Stimulated activated memory B cell treated with anti-CD40 and anti-IgM and Interleukin-4, amounts not matched to agents 10 μg/mL and 1 μg/mL and 100 μg/mL, for 72 hours (primary cell): ENCODE measurements at places on chromosomes 1 and 21.
A peak's percentile ranks its signal among the peaks of the same experiment; 100 is the strongest.

DNA sequence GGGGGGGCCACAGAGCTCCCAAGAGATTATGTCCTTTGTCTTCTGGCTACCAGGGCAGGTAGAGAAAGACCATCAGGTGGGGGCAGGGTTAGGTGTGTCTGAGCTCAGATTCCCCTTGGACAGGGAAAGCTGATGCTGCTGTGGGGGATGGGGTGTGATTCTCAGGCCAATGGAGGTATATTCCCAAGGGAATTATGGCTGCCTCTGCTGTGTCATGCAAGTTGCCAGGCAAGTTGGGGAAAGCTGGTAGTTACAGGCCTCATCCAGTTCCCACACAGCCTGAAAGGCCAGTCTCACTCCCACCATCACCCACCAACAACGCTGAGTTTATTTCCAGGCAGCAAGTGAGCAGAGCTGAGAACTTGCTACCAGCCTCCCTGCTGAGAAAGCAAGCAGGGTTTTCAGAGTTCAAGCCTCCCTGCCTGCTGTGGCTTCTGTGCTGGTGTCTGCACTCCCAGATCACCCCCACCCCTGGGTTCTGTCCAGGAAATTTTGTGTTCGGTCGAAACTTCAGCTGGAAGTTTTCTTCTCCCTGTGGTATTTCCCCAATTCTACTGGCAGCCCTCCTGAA, 21.3 kb downstream of the IFI16 start:
- ATAC-seq, result no peak

DNA sequence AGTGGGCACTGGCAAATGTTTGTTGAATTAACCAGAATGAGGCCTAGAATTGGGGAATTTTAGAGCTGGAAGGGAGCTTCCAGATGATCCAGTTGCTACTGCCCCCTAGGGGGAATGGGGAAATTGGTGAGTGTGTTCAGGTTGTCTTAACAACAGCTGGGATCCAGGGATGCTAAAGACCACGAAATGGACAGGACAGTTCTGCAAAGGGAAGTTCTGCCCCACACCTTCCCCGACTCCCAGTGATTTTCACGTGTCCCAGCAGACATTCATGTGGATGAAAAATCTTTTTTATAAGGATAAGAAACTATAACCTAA, 33.9 kb downstream of the TRIM62 start:
- no peak for ATAC-seq

DNA sequence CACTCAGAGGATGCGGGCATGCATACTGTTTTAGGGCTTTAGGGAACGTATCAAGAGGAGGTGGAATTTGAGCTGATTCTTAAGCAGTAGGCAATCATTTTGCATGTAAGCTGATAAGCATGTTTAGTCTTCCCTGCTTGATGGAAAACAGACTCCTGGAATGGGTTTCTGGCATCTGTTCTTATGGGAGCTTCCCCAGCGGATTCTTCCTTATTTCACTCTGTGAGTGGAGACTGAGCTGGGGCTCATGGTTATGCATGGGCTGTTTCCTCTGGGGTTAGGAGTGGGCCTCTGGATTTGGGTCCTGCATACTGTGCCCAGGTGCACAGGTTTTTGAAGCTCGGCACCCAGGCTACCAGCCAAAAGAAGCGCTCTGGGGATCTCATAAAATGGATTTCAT, 93.4 kb downstream of the DIRAS3 start:
- no peak for ATAC-seq

GRCh38 chr21:36015045-36015444, 45.3 kb downstream of the SETD4 start:
- no peak for ATAC-seq

GRCh38 chr1:234612352-234613127, 2.6 kb upstream of the IRF2BP2 start:
- peak; percentile 55 for ATAC-seq

GRCh38 chr1:192907545-192908243, 98.9 kb downstream of the RGS2 start:
- peak; percentile 73 for ATAC-seq

GRCh38 chr1:4612991-4613390, 41.4 kb upstream of the AJAP1 start:
- no peak for ATAC-seq

DNA sequence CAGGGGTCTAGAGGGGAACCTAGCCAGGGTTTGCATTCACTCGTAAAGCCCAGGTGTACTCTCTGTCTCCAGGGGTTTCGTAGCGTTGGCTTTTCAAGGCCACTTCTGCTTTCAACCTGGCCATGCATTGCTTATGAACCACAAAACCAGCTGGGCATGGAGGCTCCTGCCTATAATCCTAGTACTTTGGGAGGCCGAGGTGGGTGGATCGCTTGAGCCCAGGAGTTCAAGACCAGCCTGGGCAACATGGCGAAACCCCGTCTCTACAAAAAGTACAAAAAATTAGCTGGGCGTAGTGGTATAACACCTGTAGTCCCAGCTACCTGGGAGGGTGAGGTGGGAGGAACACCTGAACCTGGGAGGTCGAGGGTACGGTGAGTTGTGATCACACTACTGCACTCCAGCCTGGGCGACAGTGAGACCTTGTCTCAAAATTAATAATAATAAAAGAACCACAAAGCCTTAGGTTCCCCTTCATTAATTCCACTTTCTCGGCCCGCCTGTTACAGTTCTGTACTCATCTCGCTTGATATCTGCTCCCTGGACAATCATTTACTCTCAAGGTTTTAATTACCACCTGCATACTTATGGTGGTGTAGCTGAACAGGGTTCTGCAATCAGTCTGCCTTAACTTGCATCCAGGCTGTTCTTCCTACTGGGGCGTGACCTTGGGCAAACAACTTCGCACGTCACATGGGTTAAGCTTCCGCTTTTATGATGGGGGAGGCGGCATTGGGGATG, 6.1 kb downstream of the SLC16A4 start:
- ATAC-seq, result peak; percentile 89

GRCh38 chr1:223645903-223646302, 19.6 kb downstream of the CAPN8 start:
- ATAC-seq, result no peak

DNA sequence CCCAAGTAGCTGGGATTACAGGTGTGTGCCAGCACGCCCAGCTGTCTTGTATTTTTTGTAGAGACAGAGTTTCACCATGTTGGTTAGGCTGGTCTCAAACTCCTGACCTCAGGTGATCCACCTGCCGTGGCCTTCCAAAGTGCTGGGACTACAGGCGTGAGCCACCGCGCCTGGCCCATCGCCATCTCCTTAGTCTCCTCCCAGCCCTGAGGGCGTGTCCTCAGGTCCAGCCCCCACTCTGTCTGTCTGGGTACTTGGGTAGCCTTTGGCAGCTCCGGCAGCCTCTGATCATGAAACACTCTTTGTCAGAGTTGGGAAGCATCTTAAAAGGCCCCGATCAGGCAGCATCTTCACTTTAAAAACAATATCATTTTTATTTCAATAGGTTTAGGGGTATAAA, 90.3 kb upstream of the DISP3 start:
- ATAC-seq, result no peak

DNA sequence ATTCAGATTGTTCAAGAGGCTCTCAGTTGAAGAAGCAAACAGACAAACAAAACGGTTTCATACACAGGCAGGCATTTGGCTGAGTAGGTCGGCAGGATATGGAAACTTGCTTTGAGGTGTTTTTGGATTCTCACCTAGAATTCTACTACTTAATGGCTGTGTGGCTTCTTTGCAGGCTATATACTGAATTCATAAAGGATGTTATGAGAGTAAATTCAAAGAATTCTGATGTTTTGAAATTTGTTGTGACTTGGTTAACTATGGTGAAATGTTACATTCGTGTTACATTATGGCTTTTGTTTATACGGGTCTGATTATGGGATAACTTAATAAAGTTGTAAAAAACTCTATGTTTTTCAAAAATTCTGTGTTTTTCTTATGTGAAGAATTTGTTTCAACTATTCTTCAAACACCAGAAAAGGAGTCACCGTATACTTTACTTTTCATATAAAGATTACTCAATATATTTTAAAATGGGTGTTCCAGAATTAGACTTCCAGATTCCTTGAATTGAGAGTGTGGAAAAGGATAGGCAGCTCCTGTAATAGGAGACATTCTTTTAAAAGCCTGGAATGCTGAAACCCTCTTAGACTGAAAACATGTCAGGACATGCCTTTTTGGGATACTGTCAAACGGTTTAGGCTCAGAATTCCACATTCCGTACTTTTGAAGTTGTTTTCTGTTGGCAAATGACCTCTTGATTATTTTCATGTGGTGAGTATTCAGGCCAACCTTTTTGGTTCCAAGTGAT, 8.2 kb upstream of the IRF2BP2 start:
- ATAC-seq, result no peak

DNA sequence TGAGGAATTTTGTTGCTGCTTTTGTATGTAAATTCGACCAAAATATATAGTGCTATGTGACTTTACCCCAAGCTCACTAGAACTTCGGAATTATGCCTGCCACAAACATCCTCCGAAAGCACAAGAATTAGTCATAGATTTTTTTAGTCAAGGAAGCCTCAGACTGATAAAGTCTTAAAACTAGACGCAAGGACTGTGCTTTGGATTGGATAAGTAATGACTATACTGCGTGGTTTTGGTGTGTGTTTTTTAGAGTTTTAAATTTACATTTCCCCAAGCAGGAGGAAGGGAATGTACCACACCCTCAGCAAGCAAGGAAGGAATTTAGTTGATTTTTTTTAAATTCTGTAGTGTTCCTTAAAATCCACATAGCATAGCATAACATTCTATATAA, 10.3 kb downstream of the WLS start:
- ATAC-seq, result no peak

GRCh38 chr1:19338323-19338762, 26.2 kb downstream of the SLC66A1 start:
- ATAC-seq, result no peak

DNA sequence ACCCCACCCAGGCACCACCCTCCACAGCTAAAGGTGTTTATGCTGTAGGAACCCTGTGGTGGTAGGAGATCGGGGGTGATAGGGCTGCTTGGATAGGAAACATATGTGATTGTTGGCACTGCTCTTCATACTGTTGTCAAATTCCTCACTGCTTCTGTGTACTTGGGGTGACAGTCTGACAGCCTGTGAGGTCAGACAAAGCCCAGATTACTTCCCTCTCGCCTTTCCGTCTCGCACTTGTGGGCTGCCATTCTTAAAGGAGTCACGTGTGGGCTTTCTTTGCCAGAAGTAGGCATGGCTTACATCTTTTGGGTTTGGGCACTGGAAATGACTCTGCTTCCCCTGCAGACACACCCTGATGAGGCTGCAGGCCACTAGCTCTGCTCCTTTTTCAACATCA, 363.8 kb downstream of the DISC1 start:
- no peak for ATAC-seq

- no peak for ATAC-seq
Measured at GRCh38 chr1:182126272-182126800, 64.8 kb upstream of the ZNF648 start.

DNA sequence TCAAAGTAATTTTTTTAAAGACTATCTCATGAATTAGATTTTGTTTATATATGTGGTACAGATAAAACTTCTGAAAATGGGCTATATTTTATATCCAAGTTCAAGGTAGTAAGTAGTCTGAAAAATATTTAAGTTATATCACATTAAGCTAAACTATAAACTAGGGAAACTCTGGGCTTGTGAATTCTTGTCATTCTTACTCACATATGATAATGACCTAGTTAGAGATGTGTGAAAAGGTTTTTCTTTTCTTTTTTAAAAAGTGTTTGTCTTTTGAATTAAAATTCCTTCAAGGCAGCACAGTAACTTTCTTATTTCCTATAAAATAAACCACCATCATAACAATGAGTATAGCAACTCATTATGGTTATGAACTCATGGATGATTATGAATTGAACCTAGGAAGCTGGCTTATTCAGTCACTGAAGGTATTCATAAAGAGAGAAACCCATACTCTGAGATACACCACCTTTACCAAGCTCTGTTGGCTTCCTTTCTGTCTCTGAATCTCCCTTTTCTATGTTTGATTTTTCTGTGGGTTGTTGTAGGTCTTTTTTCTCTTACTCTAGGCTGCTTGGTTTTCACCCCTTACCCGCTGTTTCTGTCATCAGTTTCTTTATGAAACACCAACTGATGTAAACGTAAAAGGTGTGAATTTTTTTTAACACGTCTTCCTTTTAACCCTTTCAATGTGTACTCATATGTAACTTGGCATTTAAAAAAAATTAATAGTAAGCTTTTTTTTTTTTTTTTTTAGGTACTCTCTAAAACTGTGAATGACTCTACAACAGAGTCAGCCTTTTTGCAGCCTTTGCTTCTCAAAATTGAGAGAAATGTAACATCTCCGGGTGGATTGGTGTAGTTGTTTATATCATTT, 25.2 kb downstream of the IL12RB2 start:
- peak; percentile 91 for ATAC-seq

GRCh38 chr1:182962554-182963115, 9.7 kb upstream of the SHCBP1L start:
- peak; percentile 97 for ATAC-seq

DNA sequence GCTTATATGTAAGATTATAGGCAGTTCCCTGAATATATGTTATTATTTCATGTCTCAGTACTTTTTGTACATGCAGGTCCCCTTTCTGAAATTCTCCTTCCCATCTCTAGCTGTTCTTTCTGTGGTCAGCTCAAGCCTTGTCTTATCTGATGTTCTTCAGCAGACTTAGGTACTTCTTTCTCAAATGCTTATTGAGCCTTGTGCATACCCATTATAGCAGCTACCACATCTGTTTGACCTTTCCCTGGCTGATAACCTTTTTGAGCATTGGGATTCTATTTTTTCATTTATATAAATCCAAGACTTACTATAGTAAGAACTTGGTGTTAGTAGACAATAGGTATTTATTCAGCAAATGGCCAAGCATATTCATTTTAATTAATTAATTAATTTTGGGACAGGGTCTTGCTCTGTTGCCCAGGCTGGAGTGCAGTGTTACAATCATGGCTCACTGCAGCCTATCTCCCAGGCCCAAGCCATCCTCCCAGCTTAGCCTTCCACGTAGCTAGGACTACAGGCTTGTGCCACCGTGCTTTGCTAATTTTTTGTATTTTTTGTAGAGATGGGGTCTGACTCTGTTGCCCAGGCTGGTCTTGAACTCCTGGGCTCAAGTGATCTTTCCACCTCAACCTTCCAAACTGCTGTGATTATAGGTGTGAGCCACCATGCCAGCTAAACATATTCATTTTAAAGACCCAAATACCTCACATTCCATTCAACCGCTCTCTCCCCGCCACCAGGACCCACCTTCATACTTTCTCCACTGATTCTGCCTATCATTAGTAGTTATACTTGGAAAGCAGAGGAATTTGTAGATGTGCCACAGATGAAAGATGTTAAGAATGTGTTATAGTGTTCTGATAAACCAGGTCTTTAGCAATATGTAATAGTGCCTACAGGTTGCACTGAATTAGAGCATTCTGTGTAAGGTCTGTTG, 16.7 kb downstream of the TIPRL start:
- no peak for ATAC-seq

DNA sequence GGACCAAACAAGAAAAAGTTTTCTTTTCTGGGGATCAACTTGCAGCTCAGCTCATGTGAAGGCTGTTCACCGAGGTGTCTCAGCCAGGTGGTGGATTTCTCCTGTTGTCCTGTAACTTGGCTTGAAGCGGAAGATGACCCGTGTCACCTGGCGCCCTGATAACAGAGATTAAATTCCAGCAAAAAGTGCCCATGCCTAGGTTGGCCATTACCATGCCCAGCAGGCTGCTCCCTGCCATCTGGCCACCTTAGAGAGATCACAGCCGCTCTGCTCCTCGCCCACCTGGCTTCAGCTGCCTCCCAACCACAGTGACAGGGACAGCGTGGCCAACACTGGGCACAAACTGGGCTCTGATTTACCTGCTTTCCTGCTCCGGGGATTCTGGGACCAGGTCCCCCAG, 149.5 kb downstream of the ZBTB18 start:
- no peak for ATAC-seq

- ATAC-seq, result no peak
Measured at GRCh38 chr1:25522031-25522655, 21.3 kb upstream of the LDLRAP1 start.
